NCI-H1417 (cell line): ENCODE measurements at places on chromosomes 12 and 14.

DNA sequence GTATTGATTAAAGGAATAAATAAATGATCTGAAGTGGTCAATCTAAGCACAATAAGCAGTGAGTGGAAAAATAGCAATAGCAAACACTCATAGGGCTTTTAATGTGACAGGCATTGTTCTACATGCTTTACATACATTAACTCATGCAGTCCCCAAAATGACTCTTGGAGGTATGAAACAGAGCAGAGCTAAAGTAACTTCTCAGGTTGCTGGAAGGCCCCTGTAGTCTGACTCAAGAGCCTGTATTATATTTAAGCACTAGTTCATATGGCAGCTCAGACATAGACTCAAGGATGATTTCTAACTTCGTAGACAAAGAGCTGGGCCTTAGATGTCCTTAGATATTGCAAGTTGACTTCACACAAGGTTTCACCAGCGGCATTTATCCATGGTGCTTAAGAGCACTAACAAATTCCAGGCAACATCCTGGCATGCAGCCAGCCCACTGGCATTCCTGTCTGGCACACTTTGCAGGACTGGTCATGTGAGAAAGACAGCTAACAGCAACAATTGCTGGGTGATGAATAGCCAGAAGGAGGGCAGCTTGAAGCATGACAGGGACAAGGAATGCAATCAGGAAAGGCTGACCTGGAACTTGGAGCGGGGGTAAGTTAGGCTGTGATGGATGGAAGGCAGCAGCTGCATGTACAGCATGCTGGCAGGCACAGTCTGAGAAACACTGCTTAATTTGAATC, 22.9 kb upstream of the KTN1 start:
- peak; percentile 93 for DNase-seq

GRCh38 chr12:69388371-69388770, 28.8 kb downstream of the YEATS4 start:
- peak; percentile 38 for DNase-seq

DNA sequence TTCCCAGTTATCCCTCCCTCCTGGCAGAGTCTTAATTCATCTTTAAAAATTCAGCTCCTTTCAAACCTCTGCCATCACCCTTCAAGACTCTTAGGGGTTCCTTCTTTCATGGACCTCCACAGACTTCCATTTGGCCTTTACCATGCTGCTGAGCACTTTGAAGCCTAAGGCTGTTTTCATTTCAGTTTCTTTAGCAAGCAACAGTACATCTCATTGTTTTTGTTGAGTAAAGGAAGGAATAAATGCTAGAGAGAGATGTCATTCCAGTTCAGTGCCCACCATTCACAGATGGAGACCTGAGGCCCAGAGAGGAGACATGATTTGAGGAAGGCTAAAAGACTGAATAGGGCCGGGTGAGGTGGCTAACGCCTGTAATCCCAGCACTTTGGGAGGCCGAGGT, 1.3 kb upstream of the GAS2L3 start:
- DNase-seq: no peak

- DNase-seq: no peak
These were observed 41.6 kb downstream of the LRRC74A start for GRCh38 chr14:76867516-76868453.

DNA sequence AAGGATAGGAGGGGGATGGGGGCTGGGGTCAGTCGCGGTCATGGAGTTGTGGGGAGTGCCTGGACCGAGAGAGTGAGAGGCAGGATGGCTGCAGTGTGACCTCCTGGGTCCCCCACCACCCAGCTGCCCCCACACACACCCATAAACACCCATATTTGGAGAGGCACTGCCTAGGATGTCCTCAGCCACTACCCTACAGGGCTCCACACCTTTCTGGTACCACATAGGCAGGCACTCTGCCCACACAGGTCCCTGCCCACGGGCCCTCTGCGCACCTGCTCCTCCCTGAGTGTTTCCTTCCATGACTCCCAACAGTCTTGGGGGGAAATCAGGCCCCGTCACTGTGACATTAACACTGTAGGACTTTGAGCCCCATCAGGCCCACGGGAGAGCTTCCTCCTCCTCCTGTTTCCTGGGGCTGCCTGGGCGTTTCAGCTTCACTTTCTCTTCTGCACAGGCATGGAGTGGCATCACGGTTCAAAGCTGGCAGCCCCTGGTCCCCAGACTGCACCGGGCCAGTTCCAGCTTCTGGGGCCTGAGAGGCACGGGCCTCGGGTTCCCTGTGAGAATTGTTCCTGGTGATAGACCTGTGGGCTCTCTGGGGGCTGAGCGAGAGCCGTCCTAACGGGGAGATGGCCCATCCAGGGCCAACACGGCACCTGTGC, 207.0 kb upstream of the C14orf180 start:
- DNase-seq: no peak

GRCh38 chr14:74508292-74508731, 14.7 kb downstream of the ISCA2 start:
- no peak for DNase-seq

GRCh38 chr12:44155358-44155757, 319.5 kb downstream of the TMEM117 start:
- DNase-seq: no peak

GRCh38 chr14:68824517-68825347, 31.9 kb upstream of the ZFP36L1 start:
- DNase-seq: peak; percentile 63

DNA sequence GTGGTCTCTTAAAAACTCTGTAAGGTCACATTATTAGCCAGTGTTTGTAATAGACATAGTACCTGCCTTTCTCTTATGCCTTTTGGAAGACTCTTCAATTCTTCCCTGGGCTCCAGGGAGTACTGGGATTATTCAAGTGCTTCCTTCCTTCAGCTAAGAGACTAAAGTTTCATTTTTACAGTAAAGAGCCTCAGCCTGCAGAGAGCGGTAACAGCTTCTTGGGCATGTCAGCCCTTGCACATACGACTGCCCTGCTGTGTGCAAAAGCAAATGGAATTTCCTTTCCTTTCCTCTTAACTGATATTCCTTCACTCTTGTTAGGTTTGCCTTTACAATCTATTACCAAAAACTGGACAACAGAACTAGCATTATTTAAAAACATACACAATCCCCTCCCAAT, 32.9 kb upstream of the AMIGO2 start:
- DNase-seq: no peak

GRCh38 chr12:62519043-62519442, 52.4 kb downstream of the MON2 start:
- DNase-seq: peak; percentile 1

DNA sequence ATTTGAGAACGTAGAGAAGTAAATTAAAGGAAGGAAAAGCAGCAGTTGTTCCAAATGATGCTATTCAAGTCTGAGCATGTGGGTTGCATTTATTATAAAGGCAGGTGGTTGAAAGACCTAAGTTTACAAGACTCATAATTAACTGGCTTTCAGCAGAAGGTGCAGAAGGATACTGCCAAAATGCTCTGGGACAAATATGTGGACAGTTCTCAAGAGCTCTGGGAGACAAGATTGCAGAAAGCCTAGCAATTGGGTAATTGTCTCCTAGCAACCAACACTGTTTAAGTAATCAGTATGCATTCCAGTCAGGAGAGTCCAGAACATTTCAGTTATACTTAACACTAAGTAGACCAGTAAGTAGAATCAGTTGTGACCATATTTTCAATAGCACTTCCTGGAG, 131.5 kb downstream of the GPR135 start:
- DNase-seq: no peak

GRCh38 chr14:55448141-55448614, 7.8 kb upstream of the TBPL2 start:
- DNase-seq: peak; percentile 42

GRCh38 chr12:45368841-45369489, 153.1 kb downstream of the ANO6 start:
- DNase-seq: no peak

DNA sequence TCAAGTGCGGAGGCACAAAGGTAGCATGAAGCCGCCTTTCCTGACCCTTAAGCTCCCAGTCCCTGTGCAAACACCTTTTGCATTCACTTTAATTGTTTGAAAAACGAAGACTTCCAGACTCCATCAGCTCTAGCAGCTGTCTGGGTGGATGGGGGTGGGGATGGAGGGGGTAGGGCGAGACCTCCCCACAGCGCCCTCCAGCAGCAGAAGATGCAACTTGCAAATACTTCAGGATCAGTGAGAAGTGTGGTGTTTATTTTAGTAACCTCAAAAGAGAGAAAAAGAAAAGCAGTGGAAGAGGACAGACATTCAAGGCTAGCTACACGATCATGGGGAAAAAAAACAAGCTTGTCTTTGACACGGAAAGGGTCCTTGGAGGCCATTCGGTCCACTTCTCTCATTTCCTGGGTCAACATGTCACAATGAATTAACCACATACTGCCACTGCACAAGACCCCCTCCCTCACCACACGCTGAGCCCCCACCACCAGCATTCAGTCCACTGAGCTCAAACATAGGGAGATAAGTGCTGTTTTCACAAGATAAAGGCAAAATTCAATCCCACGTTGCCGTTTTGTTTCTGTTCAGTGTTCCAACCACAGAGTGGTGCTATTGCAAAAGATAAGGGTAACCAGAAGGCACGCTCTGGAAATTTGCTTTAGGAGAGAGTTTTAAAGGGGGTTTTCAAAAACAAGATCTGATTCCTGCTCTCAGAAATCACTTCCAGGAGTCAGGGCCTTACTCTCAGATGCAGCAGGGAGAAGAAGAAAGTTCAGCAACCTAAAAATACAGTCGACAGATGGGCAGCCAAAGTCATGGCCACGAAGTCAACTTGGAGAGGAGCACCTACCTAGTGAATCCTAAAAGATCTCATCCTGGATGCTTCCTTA, 3.3 kb upstream of the NTF3 start:
- DNase-seq: peak; percentile 52

- DNase-seq: no peak
These were observed 486.7 kb downstream of the APAF1 start for GRCh38 chr12:99131751-99132199.

GRCh38 chr12:74836567-74836966, 298.9 kb downstream of the ATXN7L3B start:
- DNase-seq: no peak

DNA sequence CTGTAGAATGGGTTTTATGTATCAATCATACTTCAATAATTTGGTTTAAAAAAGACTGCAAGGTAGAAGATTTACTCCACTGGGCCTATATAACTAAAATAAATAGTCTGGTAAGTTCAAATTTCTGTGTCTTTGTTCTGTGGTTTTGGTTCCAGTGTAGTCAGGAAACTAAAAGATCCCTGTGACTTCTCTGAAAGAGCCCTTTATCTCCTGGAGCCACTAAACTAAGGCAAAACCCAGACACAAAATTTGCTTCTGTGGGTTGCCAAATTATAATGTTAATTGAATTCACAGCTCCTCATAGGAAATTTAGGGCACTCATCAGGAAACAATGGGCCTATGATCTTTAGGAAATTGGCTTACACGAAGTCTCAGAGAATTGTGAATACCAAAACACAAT, 1038.4 kb downstream of the GALC start:
- no peak for DNase-seq

GRCh38 chr14:90062822-90063539, 1.2 kb downstream of the KCNK13 start:
- DNase-seq: no peak

DNA sequence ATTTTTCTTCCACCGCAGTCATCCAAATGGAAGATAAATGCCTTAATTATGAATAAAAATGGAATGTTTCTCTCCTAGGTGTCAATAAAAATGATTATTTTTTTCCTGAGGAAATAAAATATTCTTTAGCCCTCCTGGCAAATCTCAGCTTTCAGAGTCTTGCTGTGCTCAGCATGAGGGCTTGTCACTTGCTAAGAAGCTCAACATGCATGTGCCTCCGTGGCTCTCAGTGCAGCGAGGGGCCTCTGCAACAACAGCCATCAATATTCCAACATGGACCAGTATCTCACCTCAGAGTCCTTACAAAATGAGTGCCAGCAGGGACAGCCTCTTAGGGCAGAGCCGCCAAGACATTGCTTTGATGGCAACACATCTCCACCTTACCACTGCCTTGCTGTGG, 159.5 kb upstream of the TMPO start:
- DNase-seq: no peak

DNA sequence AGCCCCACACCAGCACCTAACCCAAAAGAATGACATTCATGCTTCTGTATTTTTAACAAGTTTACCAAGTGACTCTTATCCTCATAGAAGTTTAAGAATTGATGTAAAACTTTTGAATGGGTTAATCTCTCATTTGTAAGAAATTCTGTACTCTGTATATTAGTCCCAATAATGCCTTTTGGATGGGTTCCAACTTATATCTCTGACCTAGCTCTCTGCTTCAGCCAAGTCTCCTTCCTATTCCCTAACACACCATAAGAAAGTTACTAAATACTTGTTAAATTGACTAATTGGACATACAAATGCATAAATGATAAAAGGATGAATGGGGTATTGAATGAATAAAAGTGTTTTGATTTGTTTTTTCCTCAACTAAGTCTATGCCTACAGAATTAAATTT, 557.3 kb downstream of the TMTC2 start:
- no peak for DNase-seq

DNA sequence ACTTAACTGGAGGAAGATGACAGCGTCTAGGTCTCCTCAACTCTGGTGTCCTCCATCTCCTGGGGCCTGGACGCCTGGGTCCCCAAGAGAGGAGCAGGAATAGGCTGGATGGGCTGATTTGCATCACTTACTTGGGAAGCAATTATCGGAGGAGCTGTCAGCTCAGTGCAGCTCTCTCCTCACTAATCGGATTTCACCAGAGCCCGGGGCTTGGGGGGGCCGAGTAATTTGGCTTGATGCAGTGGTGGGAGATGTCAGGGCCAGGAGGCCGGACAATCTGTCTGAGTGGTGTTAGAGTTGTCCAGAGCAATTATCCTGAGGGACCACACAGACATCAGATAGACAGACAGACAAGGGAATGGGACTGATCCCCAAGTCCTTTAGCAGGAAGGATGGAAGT, 4.6 kb upstream of the SMUG1 start:
- no peak for DNase-seq

- DNase-seq: no peak
These were observed 293.2 kb downstream of the DUSP6 start for GRCh38 chr12:89059056-89059455.

- no peak for DNase-seq
These were observed 828 bp downstream of the MMAB start for GRCh38 chr12:109572506-109572845.

GRCh38 chr14:71135911-71136310, 228.7 kb downstream of the PCNX1 start:
- no peak for DNase-seq

DNA sequence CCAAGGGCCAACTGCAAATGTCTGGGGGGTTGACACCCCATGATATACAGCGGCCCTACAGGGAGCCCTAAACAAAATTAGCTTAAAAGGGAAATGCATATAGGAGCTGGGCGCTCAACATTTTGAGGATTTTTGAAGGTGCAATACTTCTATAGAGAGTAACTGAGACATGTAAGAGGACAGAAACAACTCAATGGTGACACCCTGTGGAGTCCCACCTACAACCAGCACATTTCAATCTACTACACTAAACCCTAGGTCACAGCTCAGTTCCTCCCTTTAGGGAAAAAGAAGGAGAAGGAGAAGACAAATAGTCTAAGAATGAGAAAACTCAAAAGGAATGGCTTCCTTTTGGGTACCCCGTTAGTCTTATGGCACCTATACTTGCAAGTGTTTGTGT, 1010.5 kb upstream of the NOVA1 start:
- no peak for DNase-seq

- DNase-seq: no peak
These were observed 275.6 kb upstream of the NOVA1 start for GRCh38 chr14:26873362-26873960.
